Hypothalamus (tissue), 51 donors: ENCODE measurements at places on chromosomes 11 and 22.
A peak's percentile ranks its signal among the peaks of the same experiment; 100 is the strongest.

DNA sequence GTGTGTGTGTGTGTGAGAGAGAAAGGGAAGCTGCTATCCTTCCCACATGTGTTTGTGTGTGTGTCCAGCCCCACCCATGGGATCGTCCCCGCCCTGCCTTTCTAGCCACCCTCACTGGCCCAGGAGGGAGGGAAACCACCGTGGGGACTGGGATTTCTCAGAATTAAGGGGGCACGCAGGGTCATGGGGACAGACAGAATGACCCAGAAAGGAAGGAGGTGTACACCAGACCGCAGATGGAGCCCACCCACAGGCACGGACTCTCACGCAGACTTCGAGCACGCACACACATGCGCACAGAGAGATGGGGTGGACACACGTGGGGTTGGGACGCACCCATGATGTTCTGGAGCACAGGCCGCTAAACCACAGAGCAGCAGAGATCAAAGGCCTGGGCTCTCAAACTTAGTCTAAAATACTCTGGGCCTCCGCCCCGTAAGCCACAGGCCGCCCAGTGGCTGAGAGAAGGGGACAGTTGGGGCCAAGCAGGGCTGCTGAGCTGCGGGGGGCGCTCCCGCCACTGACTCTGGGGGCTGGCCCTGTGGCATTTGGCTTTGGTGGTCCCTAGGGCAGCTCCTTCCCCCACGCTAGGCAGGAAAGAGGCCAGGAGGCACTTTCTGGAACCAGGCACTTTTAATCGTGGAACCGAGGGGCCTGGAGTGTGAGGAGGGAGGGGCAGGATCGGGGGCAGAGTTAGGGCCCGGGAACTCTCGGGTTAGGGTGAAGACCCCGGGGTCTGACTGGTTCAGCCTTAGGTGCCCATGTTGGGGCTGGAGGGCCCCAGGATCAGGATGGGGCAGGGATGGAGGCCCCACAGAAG, 1.5 kb downstream of the IFITM5 start:
- DNase-seq: no peak

GRCh38 chr22:36753120-36753802, 22.7 kb downstream of the IFT27 start:
- no peak for DNase-seq

DNA sequence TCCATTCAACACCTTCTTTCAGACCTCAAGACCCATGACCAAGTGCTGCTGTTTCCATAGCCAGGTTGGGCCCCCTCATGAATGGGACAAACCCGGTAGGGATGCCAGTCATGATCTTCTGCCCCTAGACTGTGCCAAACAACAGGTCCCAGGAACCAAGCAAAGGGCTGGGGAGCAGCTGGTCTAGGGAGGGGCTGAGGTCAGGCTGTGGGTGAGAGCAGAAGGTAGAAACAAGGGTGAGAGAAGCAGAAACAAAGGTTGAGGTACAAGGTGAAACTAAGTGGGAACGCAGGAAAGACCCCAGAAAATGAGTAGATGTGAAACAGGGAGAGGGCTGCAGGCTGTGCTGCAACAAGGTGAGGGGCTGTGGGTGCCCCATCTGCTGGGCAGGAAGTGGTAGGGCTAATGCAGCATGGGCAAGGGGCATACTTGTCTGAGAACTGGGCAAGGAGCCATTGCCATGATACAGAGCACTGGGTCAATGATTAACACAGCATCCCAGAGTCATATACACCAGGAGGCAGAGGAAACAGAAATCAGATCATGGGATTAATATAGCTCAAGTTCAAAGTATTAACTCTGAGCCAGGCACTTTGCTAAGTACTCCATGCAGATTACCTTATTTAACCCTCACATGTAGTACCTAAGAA, 45.9 kb downstream of the SLC1A2 start:
- no peak for DNase-seq

GRCh38 chr11:1548221-1549070, 23.6 kb downstream of the DUSP8 start:
- no peak for DNase-seq

GRCh38 chr11:16876837-16877236, 137.4 kb downstream of the PLEKHA7 start:
- no peak for DNase-seq

DNA sequence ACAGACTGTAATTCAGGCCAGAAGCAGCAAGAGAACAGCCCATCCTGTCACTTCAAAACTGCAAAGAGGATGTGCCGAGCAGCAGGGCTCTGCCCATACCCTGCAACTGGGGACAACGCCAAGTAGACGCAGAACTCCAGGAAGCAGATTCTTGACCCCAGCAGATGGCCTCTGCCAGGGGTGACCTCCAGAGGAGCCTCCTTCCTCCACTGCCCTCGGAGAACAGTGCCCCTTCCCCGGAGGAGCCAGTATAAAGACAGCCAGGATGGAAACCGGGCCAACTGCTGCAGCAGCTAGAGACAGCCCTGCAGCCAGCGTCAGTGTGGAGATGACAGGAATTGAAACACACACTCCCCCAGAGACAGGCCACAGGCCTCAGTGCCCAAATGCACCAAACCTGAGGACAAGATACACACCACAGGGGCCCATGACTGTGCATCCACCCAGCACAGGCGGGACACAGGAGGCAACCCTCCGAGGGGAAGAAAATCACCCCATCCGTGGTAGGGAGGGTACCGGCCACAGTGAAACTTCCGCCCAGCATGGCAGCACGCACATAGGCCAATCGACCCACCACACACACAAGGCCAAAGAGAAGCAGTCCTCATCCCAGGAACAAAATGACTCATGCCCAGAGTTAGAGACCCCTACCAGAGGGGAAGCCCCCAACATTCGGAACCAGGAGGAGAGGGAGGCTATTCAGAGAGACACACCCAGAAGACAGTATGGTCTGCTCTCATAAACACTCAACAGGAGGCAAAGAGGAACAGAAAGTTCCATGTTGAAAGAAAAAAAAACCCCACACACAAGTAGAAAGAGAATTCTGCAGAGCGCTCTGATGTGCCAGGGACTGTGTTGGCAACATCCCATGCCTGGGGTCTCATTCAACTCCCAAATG, 5.6 kb downstream of the AHNAK start:
- peak; percentile 22 for DNase-seq

- no peak for DNase-seq
These were observed 138.6 kb downstream of the KIRREL3 start for GRCh38 chr11:126861796-126862459.

GRCh38 chr11:128909438-128910125, 18.4 kb downstream of the KCNJ5 start:
- no peak for DNase-seq

DNA sequence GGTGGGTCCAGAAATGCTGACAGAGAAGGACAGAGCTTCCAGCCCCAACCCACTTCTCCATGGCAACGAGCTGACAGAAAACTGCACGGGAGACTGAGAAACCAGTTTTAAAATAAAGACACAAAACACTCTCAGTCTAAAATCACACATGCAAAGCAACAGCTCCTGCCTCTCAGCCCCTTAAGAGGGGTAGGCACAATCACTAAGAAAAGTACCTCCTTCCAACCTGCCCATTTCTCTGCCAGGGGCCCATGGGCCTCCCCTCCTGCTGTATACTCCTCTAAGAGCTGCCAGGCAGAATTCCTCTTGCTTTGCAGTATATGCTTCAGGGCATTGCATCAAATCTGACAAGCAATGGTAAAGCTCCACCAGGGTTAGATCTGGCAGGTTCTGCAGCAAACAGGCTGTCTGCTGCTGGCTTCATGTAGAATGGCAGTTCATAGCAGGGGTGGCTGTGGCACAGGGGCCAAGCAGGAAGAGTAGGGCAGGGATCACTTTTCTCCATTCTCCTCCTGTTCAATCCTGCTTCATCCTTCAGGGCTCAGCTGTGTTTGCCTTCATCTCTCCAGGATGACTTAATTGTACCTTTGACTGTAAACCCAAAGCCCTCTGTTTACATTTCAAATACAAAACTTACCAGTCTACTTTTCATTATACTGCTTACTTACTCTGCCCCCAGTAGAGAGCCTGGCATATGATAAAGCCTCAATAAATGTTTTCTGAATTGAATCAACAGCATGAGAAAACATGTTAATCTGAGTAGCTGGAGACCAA, 77.7 kb downstream of the KCNC1 start:
- no peak for DNase-seq

- no peak for DNase-seq
These were observed 64.2 kb downstream of the APOL5 start for GRCh38 chr22:35781898-35782297.

GRCh38 chr22:36056980-36057379, 28.4 kb upstream of the RBFOX2 start:
- no peak for DNase-seq

GRCh38 chr11:46597155-46597554, 3.3 kb upstream of the AMBRA1 start:
- DNase-seq: no peak

- peak; percentile 95 for DNase-seq
These were observed at the start of gene TMEM218 for GRCh38 chr11:125111343-125112207. TSS of gene TMEM218 (minus strand) at chr11:125111626. CDS start at chr11:125102241, 9,385 bp downstream.
